ENCODE measurements at places on chromosomes 16 and 17.

DNA sequence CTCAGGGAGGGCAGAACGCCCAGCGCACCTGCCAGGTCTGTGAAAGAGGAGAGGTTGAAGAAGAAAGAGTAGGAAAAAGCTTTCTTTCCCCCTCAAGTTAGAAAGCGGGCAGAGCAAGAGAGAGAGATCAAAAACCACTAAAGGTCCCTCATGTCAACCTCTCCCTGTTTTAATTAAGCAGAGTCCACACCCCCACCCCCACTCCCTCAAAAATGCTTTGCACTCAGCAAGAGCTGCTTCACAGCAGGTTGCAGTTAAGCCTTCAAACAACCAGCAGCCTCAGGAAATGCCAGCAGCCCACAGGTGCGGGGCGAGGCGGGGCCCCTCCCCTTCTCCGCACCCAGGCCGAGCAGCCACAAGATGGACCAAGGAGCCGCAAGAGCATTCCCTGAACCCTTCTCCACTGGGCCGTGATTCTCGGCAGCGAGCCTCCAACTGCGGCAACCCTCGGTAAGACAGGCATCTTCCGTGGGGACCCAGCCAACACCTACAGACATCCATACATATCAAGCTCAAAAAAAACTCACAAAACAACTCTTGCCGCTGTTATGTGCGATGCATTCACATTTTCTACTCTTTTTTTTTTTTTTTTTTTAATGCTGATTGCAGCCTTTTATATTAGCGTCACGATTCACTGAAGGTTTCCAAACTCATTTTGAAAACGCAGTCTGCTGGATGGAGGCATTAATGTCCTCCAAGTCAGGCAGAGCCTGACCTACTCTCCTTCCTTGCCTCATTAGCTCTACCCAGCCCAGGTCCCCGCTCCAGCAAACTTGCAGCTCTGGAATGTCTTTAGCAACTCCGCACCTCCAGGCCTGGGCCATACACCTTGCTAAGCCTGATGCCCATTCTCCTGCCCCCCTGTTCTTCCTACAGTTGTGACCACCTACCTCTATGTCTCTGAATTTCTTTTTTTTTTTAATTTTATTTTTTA is 66.1 kb downstream of the AXIN2 start:
- DNase-seq: no peak

DNA sequence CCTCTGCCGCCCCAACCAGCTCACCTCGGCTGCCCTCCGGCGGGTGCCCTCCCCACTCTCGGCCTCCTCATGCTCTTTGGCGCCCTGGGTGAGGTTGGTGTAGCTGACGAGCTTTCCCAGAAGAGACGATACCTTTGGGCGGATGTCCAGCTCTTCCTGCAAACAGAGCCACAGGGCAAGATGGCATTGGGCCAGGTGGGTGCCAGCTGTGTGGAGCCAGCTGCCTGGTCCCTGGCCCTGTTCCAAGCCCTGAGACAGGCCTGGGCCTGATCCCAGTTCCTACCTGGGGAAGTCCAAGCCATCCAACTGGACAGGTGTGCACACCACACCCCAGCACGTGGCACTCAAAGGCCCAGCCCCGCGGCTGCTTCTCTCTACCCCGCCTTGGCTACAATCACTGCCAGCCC is 6.9 kb downstream of the SLC12A4 start:
- DNase-seq: no peak

GRCh38 chr17:1713160-1713877 is 3.1 kb upstream of the TLCD2 start:
- DNase-seq: no peak

GRCh38 chr16:86100205-86101136 is 201.5 kb downstream of the IRF8 start:
- DNase-seq: no peak

- no peak for DNase-seq
Observed at GRCh38 chr16:8571061-8571596, 19.2 kb downstream of the TMEM114 start.

- DNase-seq: no peak
Observed at GRCh38 chr17:57424777-57425188, 168.5 kb downstream of the MSI2 start.

- DNase-seq: no peak
Observed at GRCh38 chr16:56198006-56198754, 6.9 kb downstream of the GNAO1 start.

GRCh38 chr16:46801428-46802049 is 29.4 kb downstream of the C16orf87 start:
- DNase-seq: no peak

GRCh38 chr16:78259873-78260272 is 160.4 kb downstream of the WWOX start:
- DNase-seq: no peak

DNA sequence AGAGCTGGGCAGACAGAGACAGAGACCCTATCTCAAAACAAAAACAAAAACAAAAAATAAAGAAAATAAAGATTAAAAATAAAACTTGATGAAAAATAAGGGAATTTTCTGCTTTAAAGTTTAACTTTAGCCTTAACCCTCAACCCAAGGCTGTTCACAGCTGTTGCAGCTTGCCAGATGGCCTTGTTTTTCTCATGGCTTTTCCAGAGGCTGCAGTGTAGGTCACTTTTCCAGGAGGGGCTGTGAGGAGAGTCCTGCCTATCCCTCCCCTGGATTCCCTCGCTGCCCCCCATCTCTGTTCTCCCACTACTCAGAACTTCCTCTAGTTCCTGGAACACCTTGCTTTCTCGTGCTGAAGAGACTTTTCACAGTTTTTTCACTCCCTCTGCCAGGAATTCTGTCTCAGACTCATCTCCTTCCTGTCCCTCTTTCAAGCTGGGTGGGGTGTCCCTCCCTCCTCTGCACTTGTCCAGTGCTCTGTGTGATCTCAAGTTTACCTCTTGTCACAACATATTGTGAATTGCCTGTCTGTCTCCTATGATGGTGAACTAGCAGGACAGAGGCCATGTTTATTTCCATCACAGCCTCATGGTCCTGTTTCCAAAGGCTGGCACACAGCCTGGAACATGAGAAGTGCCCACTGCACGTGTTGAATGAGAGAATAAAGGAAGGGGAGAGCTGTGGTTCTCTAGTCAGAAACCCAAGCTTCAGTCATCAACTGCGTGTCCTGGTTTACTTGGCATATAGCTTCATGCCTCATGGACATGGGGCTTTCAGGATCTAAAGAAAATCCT is 69.9 kb upstream of the MSI2 start:
- no peak for DNase-seq

DNA sequence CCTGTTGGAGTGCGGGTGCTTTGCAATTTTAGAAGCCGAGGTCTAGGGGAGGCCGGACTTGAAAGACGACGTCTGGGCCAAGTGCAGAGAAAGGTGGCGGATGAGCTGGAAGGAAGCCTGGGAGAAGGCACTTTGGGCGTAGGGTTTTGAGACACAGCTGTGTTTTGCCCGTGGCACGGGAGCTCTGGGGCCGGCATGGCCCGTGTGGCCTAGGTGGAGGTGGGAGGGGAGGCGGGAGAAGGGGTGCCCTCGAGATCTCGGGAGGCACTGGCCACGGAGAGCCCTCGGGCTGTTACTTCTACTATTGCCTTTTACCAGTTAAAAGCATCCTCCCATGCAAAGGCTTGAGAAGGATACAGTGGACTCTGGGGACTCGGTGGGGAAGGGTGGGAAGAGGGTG is 161.9 kb downstream of the FOXL1 start:
- no peak for DNase-seq

GRCh38 chr17:45155483-45155882 is 6.2 kb upstream of the HEXIM2 start:
- no peak for DNase-seq

DNA sequence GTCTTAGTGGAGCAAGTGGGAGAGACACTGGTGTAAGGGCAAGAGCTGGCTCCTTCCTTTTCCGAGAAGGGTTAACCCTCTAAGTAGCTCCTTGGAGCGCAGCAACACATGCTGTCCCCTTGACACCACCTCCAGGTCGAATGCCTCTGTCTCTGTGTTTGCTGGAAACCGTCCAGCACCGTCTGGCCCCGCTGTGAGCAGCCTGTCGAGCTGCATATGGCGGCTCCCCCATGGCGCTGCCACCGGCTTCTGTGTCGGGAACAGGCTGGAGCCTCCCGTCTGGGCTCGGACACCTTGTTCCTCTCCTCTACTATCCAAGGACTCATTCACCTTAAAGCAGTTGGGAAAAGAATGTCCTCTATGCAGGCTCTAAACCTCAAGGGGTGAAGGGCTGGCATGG is 28.9 kb upstream of the WSCD1 start:
- DNase-seq: no peak

DNA sequence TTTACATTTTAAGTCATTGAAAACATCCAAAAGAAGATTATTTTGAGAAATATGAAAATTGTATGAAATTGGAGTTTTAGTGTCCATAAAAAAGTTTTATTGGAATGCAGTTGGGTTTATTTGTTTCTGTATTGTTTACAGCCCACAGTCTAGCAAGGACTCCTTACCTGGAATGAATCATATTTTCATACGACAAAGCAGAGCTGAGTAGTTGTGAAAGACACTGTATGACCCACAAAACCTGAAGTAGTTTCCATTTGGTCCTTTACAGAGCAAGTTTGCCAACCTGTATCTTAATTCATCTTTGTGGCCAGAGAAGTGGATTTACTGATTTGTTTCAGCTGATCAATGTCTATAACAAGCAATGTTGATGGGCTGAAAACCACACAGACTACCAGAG is 10.3 kb downstream of the CCL18 start:
- DNase-seq: no peak

- no peak for DNase-seq
Observed at GRCh38 chr16:6600167-6600566, 732.5 kb upstream of the RBFOX1 start.

GRCh38 chr17:72702136-72702735 is 390.3 kb downstream of the SLC39A11 start:
- no peak for DNase-seq

DNA sequence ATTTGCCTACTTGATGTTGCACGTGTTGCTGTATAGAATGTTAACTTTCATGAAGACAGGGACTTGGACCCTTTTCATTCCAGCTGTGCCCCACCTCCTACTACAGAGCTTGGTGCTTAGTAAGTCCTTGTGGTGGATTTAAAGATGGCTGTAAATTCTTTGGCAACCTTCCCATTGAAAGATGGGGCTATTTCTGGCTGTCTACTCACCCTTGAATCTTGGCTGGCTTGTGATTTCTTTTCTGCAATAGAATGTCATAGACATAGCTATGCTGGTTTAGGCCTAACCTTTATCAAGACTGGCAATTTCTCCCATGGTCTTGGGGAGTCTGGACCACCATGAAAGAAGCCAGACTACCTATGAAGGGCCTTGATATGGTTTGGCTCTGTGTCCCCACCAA is 59.0 kb downstream of the ACSM2A start:
- no peak for DNase-seq

- no peak for DNase-seq
Observed at GRCh38 chr16:4780235-4780634, 7.9 kb downstream of the SEPTIN12 start.

- DNase-seq: no peak
Observed at GRCh38 chr17:76085731-76086366, 6.9 kb downstream of the ZACN start.

DNA sequence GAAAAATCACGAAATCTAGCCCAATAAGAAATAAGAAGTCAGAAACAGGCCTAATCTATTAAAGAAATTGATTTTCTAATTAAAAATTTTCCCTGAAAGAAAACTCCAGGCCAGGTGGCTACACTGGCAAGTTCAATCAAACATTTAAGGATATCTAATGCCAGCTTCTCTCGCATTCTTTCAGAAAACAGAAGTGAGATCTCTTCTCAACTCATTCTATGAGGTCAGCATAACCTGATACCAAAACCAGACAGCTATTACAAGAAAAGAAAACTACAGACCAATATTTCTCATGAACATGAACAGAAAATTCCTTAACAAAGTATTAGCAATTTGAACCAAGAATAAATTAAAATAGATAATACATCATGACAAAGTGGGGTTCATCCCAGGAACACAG is 52.4 kb downstream of the AXIN2 start:
- no peak for DNase-seq

DNA sequence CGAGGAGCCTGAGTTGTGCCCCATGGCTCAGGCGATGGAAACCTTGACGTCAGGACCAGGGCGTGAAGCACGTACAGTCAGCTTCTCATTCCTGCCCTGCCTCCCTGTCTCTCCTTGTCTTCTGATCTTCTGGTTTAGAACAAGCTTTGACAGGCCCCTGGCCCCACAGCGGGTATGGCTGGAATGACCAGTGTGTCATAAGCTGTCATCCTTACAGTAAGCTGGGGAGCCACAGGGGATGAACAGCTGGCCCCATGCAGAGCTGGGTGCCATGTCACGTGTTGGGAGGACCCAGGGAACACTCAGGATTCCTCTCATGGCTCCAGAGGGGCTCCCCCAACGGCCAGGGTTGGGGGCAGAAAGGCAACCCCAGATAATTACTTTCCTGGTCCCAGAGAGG is 157.6 kb upstream of the PLCG2 start:
- DNase-seq: no peak

DNA sequence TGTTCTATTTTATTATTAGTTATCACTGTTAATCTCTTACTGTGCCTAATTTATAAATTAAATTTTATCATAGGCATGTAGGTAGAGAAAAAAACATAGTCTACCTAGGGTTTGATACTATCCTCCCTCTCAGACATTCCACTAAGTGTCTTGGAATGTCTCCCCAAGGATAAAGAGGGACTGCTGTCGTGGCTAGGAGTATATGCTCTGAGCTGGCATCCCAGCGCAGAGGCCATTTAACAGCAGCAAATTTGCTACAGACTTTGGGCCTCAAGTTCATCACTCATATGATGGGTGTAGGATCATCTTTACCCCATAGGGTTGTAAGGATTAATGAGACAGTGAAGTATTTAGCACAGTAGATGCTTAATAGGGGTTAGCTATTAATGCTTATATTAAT is 56.7 kb downstream of the ZFHX3 start:
- DNase-seq: no peak

DNA sequence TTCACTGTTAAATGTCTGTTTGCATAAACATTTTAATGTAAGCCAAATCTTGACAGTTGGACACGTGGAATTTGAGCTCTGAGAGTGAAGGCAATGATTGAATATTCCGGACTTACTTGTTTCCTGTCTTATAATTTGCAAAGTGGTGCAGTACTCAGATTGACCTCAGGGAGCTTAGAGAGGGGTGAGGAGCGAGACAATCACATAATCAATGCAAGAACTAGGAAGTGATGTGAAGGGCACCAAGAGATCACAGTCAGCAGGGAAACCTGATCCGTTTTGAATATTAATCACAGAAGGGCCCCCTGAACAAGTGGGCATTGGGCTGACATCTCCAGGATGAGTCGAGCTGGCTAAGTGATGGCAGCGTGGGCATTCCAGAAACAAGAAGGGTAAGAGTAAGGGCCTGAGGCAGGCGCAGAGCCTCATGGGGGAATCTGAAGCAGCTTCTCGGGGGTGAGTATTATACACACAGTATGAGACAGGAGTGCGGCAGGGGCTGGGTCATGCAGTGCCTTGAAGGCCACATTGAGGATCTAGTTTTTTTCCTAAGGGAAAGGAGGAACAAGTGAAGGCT is 26.1 kb downstream of the TEX2 start:
- no peak for DNase-seq

GRCh38 chr17:48927978-48928745 is 16.5 kb downstream of the SNF8 start:
- no peak for DNase-seq

GRCh38 chr17:20952183-20952582 is 90.6 kb downstream of the USP22 start:
- DNase-seq: no peak
